ENCODE measurements at places on chromosomes 11 and 22.

DNA sequence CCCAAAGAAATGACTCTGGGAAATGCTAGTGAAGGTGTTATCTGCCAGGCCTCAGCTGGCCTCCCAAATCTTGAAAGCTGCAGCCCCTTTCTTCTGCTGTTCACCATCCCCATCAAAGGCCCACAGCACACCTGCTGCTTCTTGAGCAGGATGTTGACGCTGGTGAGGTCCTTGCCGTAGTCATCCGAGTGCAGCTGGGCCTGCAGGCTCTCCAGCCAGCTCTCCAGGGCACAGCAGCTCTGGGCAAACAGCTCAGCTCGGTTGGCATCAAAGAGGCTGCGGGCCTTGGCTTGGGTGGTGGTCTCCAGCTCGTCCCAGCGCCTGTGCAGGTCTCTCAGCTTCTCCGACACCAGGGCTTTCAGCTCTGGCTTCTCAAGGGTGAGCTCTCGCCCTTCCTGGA lies 18.5 kb upstream of the RBM4B start:
- no peak for DNase-seq

GRCh38 chr22:37771081-37771480 lies 36.7 kb upstream of the GCAT start:
- DNase-seq: no peak

- no peak for DNase-seq
Measured at GRCh38 chr11:61340979-61341378, 8.0 kb downstream of the TKFC start.

GRCh38 chr11:127862406-127862805 lies 725.0 kb downstream of the ETS1 start:
- no peak for DNase-seq

- DNase-seq: peak; percentile 51
Measured at GRCh38 chr22:38272373-38273134, at the start of gene TMEM184B. TMEM184B (minus strand) TSS chr22:38273010; CDS start chr22:38247961, 25,049 bp downstream.

GRCh38 chr22:19517919-19518611 lies 6.1 kb downstream of the CLDN5 start:
- no peak for DNase-seq

DNA sequence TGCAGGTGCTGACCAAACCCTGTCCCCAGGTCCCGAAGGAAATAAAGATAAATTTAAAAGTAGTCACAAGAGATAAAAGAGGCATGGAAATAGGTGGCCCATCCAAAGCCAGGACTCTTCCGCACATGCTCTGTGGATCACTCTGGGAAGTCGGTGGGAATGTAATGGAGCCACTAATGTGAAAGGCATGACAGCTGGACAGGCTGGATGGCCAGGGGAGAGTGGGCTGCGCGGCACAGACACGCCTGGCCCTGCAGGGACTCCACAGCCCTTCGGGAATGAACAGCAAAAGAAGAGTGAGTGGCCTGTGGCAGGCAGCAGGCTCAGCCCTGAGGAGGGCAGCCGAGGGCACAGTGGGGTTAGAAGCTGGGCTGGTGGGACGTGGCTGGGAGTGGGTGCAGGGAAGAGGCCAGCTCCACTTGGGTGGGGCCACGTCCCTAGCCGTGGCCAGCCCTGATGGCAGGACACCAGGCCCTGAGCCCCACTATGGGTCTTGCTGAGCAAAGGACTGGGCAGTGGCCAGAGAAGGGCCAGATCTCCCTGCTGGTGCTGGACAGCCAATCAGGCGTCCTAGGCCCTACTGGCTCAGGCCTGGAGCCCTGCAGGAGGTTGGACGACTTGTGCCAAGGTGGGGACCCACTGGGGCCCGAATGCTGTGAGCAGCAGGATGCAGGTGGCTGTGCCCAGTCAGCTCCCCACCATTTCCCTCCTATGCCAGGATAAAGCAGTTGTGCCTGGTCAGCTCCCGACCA lies 31.3 kb upstream of the GNB1L start:
- DNase-seq: no peak

- DNase-seq: peak; percentile 71
Measured at GRCh38 chr11:66421492-66422205, 814 bp downstream of the NPAS4 start.

- no peak for DNase-seq
Measured at GRCh38 chr11:28343304-28344233, 235.4 kb downstream of the METTL15 start.

- DNase-seq: no peak
Measured at GRCh38 chr11:65617136-65617850, 1.7 kb downstream of the PCNX3 start.

GRCh38 chr11:57646194-57646798 lies 3.4 kb downstream of the YPEL4 start:
- DNase-seq: no peak

- no peak for DNase-seq
Measured at GRCh38 chr22:50049299-50050195, 8.6 kb downstream of the TTLL8 start.

DNA sequence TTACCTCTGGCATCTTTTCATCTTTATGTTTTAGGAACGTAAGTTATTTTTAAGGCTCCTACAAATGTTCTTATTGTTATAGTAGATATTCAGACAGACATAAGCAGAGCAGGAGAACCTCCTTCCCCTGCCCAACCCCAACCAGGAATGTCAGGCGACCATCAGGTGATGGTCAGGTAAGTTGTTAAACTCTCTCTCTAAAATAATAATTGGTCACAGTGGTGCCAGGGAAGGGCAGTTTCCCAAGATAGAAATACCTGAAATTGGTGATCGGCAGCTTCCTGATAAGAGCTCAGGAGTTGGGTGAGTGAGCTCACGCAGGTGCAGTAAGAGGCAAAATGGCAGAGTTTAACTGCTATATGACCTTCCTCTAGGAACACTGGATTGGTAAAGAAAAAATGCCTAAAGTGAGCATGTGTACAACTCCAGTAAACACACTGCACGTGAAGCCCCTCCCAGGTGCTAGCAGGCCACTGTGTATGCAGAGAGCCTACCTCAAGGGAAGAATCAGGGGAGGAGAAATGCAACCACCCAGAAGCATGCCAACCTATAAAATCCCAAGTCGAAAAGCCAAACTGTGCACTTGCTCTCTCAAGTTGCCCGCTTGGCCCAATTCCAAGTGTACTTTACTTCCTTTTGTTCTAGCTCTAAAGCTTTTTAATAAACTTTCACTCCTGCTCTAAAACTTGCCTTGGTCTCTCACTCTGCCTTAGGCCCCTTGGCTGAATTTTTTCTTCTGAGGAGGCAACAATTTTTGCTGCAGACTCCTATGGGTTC lies 273.9 kb downstream of the SBF2 start:
- no peak for DNase-seq

GRCh38 chr22:17131686-17132085 lies 10.5 kb upstream of the TMEM121B start:
- DNase-seq: no peak

DNA sequence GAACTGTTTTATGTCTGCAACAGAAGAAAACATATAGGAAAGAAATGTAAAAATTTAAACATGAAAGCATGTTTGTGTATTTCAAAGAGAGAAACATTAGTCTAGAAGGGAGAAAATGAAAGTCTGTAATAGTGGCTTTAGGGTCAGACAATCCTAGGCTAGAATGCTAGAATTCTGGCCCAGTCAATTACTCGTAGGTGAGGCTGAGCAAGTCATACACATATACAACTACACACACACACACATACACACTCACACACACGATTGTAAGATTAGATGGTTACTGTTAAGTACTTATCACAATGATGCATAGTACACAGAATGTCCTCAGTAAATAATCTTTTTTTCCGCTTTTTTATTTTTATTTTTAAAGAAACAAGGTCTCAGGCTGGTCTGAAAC lies 37.7 kb upstream of the PCF11 start:
- no peak for DNase-seq

DNA sequence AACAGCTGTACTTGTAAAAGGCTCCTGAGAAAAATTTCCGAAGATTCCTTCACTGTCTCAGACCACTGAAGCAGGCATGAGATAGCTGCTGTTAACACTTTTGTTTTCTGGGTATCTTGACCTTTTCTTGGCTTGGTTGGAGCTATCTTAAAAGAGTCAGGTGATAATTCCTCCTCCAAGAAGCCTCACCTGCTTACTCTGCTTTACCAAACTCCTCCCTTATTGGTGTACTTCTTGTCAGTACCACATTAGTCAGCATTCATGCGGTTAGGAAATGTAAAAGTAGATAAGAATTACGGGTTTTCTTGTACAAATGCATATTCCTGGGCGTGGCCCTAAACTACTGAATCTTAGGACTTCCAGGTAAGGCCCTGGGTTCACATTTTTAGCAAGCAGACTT lies 489.8 kb upstream of the LARGE1 start:
- DNase-seq: no peak

DNA sequence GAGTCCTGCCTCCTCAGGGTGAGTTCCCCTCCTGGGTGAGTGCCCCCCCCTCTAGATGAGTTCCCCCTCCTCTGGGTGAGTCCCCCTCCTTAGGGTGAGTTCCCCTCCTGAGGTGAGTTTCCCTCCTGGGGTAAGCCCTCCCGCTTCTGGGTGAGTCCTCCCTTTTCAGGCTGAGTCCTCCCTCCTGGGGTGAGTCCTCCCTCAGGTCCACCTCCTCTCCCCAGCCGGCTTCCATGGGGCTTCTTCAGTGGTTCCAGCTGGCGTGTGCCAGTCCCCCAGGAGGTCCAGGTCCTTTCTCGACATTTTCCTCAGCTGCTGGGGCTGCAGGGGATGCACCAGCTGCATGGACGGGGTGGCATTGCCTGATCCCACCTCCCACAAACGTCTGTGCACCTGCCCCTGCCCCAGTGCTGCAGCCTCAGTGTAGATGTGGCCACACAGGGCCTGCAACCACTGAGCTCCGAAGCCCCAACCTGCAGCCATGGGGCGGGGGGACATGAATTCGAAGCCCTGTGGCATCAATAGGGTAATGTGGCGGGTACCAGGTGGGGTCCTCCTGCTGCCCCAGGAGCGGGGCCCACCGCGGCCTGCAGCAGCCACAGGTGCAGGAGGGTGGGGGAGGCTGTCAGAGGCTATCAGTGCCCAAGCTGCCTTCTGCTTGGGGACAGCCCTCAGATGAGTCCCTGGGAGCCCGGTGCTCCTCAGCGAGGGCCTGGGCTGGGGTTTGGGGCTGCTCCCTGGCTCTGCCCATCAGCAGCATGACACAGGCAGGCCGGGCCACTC lies 101.3 kb upstream of the FGF3 start:
- DNase-seq: no peak

DNA sequence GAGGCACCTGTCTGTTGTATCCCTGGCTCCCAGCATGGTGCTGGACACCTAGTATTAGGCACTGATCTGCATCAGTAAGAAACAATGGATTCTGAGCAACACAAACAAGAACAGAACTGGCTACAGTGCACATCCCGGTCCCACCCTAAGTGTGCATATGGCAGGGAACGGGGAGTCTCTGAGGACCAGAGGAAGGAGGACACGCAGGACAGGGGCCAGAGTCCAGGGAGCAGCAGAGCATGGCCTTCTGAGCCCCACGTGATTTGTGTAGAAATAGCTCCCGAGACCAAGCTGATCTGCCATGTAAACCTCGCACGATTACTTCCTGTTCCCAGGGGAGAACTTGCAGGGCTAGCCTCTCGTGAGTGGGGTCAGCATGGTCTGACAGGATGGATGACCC lies 12.7 kb upstream of the SNX32 start:
- no peak for DNase-seq

DNA sequence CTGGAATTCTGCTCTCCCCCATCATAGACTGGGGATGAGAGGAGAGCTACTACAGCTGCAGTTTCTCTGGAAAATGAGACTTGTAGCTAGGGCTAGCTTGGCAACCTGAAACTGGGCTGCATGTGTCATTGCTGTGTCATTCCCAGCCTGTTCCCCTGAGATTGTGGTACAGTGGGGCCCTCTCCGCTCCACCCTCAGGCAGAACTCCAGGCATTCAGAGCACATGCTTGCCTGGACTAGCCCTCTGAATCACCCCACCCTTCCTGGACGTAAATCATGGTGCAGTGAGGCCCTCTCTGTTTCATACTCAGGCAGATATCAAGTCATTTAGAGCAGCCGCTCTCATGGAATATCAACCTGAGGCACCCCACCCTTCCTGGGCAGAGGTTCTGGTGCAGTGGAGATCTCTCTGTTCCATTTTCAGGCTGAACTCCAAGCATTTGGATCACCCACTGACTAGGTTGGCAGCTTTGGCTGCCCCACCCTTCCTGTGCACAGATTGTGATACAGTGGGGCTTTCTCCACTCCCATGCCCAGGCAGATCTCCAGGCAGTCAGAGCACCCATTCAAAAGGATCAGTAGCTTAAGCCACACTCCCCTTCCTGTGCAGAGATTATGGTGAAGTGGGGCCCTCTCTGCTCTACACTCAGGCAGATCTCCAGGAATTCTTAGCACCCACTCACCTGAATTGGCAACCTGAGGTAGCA lies 274.4 kb downstream of the C11orf87 start:
- DNase-seq: no peak

DNA sequence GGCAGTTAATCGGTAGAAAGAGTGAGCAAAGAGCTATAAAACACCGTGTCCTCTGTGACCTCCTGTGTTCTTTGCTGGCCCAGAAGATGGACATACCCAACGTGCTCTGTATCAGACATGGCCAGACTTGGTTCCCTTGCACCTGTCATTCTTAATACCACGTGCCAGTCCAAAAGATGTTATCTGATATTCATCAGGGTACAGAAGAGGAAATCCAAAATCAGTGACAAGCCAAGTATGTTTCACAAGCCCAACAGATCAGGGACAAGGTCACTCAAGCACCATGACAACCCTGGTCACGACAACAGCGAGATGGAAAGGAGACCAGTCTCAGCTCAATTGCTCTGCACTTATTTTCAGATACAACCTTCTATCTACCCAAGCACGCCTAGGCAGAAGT lies 3.4 kb downstream of the LRP4 start:
- no peak for DNase-seq

GRCh38 chr11:4464216-4465159 lies 15.4 kb downstream of the OR52K2 start:
- DNase-seq: no peak

GRCh38 chr22:48489551-48490499 lies 1337.8 kb downstream of the BRD1 start:
- DNase-seq: no peak

DNA sequence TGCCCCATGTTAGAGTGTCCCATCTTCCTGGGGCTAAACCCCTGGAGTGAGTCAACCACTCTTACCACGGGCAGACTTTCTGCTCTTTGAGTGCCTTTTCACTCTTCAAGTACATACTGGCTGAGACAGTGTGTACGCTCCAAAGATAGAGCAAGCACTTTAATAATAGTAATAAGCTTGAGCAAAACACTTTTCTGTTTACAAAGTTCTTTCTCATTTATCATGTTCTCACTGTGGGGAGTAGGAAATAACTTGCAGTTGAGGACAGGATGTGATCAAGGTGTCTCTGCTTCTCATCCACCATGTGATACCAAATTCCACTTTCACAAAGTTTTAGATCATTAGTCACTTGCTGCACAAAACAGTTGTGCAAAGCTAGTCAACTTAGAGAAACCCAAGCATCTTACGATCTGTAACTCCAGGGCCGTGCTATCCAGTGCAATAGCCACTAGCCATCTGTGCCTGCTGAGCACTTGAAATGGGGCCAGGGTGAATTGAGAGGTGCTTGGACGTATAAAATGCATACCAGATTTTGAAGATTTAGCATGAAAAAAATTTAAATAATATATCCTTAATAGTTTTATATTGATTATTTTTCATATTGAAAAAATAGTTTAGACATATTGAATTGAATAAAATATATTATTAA lies 135.3 kb downstream of the KIF18A start:
- no peak for DNase-seq

Data from stimulated activated CD8-positive, alpha-beta memory T cell treated with anti-CD3 and anti-CD28 coated beads, Interleukin-15, amount 100 ng/mL, for 4 hours (primary cell).